ENCODE measurements at places on chromosomes 5 and 9.

DNA sequence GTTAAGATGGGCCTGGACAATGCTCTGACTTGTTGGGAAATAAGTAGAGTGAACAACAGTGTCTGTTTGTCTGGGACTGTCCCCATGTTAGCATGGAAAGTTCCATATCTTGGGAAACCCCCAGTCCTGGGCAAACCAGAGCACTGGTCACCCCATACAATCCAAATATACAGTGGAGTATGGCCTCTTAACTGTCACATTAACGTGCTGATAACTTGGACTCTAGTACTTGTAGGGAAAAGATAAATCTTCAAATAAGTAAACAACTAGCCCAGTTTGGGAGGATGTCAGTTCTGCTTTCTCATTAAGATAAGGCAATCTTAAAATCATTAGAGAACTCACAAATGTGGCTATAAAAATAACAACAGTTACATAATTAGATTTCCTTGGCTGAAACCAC lies 47.6 kb upstream of the JAK2 start:
- DNase-seq = no peak

DNA sequence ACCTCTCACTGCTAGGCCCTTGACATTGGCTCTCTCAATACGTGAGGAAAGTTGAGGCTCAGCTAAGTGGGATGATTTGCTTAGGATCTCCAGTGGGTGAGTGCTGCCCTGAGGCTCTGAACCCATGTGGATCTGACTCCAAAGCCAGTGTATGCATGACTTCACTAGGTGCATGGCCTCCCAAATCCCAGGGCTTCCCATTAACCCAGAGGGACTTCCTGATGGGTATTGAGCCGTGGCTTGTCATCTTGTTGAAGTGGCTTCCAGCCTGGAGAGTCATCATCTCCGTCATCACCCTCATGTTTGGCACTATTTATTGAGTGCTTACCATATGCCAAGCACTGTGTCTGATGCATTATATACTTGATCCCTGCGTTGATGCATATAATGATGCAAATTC lies 37.3 kb upstream of the TEX48 start:
- no peak for DNase-seq

DNA sequence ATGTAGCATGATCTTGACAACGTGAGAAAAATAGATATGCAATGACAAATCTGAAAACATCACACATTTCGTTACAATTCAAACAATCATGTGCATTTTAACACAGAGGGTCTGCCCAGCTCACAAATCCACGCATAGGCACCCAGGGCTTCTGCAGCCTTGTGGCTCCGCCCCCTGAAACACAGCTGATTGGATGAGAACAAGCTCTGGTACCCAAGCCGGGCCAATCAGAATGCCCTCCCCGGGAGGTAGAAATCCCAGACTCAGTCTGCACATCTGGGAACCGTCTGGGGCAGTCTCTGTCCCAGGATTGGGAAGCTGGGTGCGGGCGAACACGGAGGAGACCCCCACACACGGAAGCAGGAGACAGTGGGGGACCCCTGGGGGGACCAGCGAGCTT lies 137.5 kb downstream of the GAPVD1 start:
- no peak for DNase-seq

DNA sequence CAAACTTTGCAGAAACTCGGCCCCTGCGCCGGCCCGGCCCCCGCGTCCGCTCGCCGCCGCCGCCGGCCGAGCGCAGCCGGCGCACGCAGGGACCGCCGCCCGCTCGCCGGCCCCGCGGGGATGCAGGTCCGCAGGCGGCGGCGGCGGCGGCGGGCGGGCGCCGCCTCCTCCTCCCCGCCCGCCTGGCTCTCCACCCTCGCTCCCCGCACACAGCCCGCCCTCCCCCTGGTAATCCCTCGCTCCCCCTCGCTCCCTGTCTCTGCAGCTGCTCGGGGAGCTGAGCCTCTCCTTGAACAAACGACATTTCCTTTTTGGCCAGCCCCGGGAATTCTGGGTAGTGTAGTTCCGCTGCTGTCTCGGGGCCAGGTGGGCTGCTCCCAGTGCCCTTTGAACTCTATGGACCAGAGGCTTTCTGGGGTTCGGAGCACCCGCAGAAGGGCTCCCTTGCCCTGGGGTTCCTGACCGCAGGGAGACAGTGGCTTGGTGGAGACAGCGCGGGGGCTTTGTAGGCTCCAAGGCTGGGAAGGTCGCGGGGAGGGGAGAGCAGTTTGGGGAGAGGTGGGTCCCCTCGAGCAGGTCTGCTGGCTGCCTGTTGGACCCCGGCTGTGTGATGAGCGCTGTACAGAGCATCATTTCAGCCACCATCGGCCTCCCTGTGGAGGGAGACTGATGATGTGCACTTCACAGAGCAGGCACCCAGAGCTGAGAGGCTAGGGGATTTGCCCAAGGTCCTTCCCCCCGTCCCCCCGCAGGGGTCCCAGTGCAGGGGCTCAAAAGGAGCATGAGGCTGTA lies 1.8 kb upstream of the FAM78A start:
- DNase-seq = peak; percentile 43

DNA sequence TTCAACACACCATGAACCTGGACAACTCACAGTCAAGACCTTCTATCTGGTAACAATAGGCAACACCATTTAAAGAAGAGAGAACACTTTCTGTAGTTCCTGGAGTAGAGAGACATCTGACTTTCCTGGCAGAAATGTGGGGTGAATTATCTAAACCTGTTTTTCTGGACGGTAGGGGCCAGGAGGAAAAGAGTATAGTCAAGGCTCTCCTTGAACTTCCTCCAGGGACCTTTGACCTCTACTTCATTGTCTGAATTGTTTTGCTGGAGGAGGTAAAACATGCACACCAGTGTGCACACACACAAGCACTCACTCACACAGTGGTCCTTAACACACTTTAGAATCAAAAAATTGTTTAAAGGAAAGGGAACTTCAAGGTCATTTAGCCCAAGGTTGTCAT lies 13.2 kb downstream of the S100Z start:
- DNase-seq = no peak

- DNase-seq = no peak
Observed at GRCh38 chr5:135371622-135372232, 27.3 kb downstream of the MACROH2A1 start.

DNA sequence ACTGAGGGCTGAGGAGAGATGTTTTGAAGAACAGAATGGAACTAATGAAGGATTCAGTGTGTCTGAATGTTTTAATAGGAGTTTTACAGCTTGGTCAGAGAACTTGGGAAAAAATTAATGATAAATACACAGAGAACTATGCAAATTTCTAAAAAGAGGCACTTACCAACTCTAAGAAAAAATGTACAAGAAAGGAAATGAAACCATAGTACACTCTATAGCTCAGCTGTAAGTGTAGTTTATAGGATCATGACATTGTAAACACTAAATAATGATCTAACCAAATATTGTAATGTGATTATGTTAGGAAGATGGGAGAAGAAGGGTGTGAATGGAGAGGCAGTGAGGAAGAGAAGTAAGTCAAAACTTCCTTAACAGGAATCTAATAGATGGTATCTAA lies 205.2 kb downstream of the SEC61B start:
- DNase-seq = no peak

GRCh38 chr9:19830796-19831195 lies 42.0 kb upstream of the SLC24A2 start:
- DNase-seq = no peak

GRCh38 chr9:100774962-100775361 lies 197.1 kb downstream of the CAVIN4 start:
- no peak for DNase-seq

- no peak for DNase-seq
Observed at GRCh38 chr5:158286827-158287226, 427.9 kb upstream of the CLINT1 start.

DNA sequence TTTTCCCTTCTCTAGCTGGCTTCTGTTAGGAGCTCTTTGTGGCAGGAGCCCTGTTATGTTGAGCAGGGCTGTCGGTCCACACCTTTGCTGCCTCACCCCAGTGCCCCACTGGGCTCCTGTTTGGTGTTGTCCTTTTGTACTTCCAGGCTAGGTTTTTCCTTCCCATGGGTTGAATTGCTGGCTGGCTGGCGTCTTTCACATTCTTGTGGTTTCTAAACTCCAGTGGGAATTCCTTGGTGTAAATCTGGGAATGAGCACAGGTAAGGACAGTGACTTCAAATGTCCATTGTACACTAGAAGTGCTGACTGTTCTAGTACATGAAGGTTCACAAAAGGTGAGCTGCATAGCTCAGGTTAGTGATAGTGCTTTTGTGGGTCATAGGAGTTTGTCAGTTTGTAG lies 30.4 kb downstream of the RASGRF2 start:
- DNase-seq = no peak

DNA sequence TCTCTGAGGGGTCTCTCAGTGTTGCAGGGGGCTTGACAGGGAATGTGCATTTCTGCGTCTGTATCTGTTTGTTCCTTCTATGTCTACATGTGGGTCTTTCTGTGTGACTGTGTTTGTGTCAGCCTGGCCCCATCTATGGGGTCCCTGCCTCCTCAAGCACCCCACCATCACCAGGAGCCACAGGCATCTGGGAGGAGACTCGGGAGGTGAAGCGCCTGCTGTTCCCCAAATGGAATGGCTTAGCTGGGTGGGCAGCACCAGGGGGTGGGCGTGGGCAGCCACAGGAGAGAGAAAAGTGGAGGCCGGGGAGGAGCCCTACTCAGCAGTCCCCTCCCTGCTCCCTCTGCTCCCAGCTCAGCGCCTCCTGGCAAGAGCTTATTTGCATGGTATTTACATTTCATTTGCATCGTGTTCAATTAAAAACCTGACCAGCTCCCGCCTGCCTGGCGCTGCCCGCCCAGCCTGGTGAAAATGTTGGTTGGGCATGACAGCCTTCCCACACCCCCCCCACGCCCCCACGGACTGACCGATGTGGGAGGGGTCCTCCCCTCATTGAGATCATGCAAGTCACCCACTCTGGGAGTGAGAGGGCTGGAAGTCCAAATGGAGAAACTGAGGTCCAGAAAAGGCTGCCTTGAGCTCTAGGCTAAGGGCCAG lies 50.5 kb downstream of the CXXC5 start:
- DNase-seq = no peak

- DNase-seq = no peak
Observed at GRCh38 chr5:43514471-43514815, 505 bp downstream of the C5orf34 start.

GRCh38 chr5:159083548-159084452 lies 15.9 kb downstream of the EBF1 start:
- no peak for DNase-seq

DNA sequence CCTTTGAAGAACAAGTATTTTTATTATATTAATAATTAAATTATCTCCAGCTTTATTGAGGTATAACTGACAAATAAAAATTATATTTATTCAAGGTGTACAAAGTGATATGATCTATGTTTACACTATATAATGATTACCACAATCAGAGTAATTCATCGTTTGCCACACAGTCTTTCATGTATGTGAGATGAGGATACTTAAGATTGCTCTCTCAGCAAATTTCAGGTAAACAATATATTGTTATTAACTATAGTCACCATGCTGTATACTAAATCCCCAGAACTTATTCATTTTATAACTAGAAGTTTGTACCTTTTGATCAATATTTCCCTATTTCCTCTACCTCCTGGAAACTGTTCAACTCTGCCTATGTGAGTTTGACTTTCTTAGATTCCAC lies 16.7 kb upstream of the CCNO start:
- DNase-seq = no peak

GRCh38 chr5:173909199-173909598 lies 21.1 kb downstream of the CPEB4 start:
- no peak for DNase-seq

GRCh38 chr5:91194824-91195381 lies 188.2 kb downstream of the ARRDC3 start:
- no peak for DNase-seq

DNA sequence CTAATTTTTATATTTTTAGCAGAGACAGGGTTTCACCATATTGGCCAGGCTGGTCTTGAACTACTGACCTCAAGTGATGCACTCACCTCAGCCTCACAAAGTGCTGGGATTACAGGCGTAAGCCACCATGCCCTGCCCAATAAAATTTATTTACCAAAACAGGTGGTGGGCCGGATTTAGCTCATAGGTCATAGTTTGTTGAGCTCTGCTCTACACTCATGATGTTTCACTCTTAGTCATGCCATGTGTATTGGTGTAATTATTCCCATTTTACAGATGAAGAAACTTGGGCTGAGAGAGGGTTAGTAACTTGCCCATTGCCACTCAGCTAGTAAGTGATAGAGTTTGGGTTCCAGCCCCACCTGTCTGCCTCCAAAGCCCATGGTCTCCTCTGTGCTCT lies 93.1 kb upstream of the WWC1 start:
- no peak for DNase-seq

DNA sequence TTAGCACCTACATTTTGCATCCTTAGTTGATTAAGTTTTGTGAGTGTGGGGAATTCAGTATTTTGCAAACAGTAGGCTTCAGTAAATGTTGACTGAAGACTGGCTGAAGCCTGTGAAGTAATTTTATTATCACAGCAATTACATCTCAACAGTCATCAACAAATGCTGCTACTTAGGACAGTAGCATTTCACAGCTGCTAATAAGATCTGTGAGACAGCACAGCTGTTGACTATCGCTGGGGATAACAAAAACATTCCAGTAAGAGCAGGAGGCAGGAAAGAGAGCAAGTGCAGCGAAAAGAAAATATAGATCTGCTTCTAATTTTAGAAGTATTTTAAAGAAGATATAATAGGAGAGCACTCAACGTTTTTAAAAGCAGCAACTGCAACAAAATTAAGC lies 117.3 kb upstream of the FGF10 start:
- DNase-seq = no peak

DNA sequence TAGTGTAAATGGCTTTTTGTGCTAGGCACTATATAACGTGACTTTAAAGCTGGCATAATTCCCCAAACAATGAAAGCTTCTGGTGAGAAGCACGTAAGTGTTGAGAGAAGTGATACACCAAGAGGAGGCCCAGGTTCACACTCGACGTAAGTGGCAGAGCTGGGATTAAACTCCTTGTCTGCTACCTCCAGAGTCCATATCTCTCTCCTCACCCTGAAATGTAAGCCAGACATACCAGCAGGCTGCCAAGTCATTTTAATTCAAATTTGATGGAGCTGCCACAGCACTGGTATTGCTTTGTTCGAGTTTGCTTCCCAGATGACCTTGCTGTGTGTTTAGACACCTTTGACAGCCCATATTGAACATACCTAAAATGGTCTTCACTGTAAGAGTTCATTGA lies 319.7 kb downstream of the GLIS3 start:
- no peak for DNase-seq

- DNase-seq = no peak
Observed at GRCh38 chr5:92242170-92242569, 859.1 kb upstream of the ARRDC3 start.

DNA sequence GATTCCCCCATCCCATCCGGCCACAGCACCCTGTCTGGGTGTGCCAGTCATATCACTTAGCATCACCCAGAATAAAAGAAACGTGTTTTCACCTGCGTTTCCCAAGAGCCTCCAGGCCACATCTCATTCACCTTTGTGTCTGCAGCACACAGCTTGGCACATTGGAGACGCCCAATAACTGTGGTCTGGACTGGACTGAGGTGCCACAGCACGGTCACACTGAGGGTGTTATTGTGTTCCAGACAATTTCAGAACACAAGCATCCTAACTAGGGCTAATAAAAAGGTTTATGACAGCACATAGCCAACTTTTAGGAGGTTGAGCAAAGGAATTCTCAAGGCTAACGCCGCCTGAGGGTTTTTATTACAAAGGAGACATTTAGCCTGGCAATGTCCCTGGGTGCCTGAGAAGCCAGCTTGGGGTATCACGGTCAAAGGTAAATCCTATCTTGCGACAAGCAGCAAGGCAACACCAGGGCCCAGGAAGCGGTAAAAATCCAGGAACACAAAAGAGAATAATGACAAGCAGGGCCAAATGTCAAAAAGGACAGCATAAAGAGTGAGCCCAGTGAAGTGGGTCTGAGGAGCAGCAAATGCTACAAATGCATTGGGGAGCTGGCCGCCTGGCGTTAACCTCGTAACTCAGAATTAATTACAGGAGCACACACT lies 3.4 kb downstream of the EPB41L4B start:
- no peak for DNase-seq
